ENCODE measurements at places on chromosomes 16 and 17.

- no peak for DNase-seq
Observed at GRCh38 chr17:13540546-13540945, 61.2 kb downstream of the HS3ST3A1 start.

DNA sequence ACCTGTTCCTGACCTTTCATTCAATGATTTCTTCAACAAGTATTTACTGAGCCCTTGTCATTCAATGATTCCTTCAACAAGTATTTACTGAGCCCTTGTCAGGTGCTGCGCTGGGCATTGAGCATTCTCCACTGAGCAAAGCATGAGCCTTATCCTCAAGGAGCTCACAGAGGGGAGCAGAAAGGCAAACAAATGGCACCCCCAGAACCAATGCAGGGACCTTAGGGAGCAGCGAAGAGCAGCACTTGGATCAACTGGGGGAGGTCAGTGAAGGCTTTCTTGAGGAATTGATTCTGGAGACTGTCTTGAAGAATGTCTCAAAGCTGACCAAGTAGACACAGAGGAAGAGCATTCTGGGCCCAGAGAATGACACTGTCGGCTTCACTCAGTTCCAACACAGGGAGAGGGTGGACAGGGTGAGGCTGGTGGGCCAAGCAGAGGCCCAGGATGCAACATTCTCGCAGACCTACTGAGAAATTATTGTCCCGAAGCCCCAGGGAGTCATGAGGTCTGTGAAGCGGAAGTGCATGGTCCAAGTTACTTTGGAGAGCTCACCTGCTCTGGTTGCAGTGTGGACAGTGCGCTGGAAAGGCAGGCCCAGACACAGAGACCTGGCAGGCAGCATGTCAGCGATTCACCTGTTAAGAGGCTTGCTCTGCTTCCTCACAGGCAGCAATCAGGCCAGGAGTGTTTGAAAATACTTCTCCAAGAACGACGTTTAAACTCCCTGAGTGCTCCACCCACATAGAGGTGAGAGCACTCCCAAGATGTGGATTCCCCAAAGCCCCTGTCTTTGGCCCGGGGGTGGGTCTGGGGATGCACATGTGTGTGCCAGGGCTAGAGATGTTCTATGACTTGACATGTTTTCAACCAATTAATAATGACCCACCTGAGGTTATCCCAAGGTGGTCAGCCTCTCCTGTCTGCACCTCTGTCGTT is 3.2 kb upstream of the MPO start:
- peak; percentile 28 for DNase-seq

- no peak for DNase-seq
Observed at GRCh38 chr16:27470567-27471431, 68.8 kb downstream of the IL21R start.

GRCh38 chr17:32256701-32257019 is 9.0 kb upstream of the RHBDL3 start:
- DNase-seq = no peak

- DNase-seq = no peak
Observed at GRCh38 chr17:38867968-38868816, 1.7 kb upstream of the LASP1 start.

- DNase-seq = no peak
Observed at GRCh38 chr17:34527136-34527907, 52.1 kb upstream of the TMEM132E start.

DNA sequence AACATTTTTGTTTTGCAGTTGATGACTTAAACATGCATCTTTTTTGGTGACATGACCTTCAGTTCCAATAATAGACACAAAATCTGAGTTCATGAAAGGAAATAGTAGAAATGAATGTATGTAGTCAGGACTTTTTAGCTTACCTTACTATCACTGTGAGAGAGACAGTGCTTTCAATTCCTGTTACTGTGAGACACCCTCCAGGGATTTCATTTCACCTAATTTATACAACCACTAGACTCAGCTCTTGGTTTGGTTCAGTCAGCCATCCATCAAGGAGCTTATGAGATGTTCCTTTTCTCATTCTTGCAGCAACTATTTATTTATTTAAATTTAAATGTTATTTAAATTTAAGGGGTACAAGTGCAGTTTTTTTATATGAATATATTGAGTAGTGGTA is 77.9 kb downstream of the MAP2K4 start:
- DNase-seq = no peak

DNA sequence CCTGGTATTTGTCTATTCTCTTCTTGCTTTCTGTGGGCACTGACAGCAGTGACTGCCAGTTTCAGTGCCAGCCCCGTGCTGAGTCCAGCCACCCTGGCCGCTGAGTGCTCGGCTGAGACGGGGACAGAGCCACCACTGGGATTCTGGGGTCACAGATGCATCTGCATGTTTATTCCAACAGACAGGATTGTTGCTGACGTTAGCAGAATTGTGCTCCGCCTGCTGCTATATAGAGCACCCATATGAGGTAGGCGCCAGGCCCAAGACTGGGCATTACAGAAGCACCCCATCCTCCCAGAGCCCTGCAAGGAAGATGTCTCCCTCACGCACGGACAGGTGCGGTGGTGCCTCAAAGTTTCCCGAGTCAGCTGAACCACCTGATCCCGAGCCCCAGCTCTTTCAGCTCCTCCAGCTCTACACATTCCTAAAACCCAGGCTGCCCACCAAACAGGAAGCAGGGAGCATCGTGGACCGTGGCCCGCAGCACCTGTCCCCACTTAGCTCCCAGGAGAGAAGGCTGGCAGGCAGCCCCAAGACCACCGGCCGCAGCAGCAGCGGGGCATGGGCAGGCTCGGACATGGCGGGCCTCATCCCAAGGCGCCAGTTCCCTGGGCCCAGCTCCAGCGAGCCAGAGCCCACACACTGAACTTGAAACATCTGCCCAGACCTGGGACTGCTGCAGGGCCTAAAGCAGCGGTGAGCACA is 44.9 kb upstream of the RASD1 start:
- DNase-seq = no peak

GRCh38 chr16:89697161-89697615 is 4.3 kb downstream of the SPATA2L start:
- DNase-seq = no peak

DNA sequence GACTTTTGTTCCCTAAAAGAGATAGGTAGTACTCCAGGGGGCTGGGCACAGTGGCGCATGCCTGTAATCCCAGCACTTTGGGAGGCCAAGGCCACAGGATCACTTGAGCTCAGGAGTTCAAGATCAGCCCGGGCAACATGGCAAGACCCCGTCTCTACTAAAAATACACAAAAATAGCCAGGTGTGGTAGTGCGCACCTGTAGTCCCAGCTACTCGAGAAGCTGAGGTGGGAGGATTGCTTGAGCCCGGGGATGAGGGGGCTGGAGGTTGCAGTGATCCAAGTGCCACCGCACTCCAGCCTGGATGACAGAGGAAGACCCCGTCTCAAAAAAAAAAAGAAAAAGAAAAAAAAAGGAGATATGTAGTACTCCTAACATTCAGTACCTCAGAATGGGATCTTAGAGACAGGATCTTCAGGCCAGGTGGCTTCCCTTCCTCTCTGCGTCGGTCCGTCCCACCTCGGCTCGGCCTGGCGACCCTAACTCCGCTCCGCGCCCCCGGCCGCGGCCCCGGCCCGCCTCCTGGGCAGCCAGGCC is 89.6 kb downstream of the CDC27 start:
- DNase-seq = no peak

DNA sequence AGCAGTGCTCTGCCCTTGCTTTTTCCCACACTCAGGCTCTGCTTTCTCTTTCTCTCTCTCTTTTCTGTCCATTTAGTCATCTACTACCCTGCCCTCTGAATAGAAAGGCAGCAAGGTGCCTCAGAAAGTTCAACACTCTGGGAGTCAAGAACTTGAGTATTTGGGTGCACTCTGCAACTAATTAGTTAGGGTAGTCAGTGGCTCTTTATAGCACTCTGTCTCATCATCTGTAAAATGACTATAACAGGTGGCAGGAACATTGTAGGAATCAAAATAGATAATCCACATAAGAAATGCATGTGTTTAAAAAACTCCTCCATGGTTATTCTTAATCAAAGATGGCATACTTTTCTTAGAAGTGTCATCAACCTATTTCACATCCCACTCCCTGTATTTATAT is 7.2 kb downstream of the OR2C1 start:
- DNase-seq = no peak

DNA sequence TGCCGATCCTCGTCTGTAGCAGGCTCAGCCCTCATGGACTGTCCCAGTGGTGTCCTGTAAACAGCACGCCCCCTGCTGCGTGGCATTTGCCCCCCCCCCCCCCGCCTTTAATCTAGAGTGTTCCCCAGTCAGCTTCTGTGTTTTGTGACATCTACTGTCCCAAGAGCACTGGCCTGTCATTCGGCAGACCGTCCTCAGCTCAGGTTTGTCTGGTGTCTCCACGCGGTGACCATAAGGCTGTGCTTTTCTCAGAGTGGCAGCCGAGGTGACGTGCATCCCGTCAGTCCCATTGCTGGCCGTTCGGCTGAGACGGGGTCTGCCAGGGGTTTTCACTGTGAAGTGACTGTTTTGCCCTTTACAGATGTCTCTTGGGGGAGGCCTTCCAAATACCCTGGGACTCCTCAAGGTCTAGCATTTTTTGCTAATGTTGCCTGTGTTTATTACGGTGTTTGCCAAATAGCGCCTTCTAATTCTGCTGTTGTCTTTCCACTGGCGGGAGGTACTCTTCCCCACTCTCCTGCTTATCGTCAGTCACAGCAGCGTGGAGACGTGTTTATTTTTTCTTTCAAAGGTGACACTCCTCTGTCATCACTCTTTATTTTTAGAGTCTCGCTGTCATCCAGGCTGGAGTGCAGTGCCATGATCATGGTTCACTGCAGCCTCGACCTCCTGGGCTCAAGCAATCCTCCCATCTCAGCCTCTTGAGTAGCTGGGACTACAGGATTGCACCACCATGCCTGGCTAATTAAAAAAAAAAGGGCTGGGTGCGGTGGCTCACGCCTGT is 5.7 kb upstream of the MRPL12 start:
- no peak for DNase-seq

DNA sequence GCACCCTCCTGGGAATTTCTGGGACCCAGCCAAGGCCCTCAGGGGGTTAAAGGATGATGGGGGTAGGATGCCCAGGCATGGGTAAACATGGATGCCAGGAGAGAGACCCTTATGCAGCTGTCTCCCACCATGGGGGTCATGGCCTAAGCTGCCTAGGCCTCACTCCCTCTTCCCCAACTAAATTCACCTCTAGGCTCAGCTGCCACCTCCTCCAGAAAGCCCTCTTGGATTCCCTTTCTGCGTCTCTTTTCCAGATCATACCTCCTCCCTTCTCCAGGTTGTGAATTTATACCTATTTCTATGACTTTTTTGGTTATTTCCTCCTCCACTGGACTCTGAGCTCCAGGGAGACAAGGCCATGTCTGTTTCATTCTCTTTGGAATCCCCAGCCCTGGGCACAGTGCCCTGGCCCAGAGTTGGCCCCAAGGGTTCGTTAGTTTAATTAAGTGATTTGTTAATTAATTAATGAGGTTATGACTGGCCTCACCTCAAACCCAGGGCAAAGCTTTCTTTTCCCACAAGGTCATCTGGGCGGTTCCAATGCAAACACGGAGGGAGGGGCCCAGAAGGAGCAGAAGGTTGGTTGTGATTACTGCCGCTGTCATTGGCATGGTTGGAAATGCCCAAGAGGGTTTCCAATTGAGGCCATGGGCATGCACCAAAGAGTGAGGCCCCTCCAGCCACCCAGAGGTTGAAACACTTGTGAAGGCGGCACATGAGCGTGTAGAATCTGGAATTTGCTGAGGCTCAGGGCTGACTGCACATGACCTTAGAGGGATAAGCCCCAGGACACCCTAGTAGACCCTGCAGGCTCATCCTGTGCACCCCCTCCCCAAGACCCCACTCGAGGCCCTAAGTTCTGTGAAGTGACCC is 6.9 kb upstream of the KRT17 start:
- no peak for DNase-seq

DNA sequence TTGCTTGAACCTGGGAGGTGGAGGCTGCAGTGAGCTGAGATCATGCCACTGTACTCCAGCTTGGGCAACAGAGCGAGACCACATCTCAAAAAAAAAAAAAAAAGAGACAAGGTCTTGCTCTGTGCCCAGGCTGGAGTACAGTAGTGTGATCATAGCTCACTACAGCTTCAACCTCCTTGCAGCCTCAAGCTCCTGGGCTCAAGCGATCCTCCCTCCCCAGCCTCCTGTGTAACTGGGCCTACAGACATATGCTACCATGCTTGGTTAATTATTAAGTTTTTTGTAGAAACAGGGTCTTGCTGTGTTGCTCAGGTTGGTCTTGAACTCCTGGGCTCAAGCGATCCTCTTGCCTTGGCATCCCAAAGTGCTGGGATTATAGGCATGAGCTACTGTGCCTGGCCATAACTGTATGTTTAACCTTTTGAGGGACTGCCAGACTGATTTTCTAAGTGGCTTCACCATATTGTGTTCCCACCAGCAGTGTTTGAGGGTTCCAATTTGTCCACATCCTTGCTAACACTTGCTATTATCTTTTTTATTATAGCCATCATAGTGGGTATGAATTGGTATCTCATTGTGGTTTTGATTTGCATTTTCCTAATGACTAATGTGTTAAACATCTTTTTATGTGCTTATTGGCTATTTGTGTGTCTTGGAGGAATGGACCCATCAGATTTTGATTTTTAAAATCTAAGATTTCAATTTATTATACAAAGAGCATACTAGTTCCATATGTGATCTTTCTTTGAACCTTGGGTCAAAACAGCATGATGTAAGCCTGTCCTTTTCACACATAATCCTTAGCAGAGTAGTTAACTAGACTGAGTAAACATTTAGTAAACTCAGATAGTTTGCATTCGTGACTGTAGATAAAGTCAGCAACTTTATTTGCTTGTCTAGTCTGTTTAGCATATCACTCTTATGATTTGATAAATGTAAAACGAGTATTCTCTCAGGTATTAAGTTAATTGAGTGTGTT is 38.1 kb upstream of the KPNB1 start:
- no peak for DNase-seq

DNA sequence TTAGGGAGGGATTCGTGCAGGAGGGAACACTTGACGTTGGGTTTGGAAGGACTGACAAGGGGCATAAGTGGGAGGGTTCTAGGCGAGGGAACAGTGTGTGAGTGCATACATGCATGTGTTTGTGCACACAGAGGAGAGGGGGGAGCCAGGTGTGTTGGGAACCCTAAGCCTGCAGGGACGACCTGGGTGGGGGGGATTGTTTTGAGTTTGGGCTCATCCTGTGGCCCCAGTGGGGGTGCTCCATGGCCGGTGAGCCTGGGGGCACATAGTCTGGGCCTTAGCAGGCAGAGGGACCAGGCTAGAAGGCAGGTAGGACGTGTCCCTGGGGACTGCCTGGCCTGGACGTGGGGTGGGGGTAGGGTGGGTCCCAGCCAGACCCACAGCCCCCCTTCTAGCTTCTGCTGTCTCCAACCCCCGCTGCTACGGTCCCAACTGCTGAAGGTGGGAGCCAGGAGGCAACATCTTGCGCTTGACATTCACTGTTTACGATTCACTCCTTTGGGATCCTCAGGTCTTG is 11.9 kb upstream of the RASD1 start:
- no peak for DNase-seq

- no peak for DNase-seq
Observed at GRCh38 chr16:58605562-58605961, 24.1 kb downstream of the CNOT1 start.

Data from activated CD4-positive, CD25-positive, alpha-beta regulatory T cell treated with anti-CD3 and anti-CD28 coated beads, Interleukin-2, amount 50 U/mL, for 72 hours (primary cell).